ENCODE measurements at places on chromosomes 1 and 21.
A peak's percentile ranks its signal among the peaks of the same experiment; 100 is the strongest.

- DNase-seq, result no peak
These were observed 93.9 kb upstream of the BEND5 start for GRCh38 chr1:48870596-48870995.

DNA sequence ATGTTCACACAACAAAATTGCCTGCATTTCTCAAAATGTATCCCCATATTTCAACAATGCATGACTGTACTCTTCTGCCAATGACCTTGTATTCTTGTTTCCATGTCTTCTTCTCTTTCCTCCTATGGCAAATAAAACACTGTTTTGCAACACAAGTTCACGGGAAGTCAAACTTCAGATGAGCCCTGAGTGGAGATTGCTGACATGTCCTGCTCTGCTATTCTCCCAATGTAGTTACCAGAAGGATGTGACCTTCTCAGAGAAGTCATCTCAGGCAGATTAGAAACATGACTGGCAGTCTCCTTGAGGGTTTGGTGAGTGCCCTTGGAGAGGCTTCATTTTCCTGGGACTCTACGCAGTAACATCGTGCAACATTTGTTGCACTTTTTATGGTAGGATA, 15.6 kb downstream of the FCGR2B start:
- no peak for DNase-seq

GRCh38 chr1:228798548-228798947, 63.3 kb downstream of the RHOU start:
- no peak for DNase-seq

- no peak for DNase-seq
These were observed 2.0 kb downstream of the RPRD2 start for GRCh38 chr1:150365941-150366340.

DNA sequence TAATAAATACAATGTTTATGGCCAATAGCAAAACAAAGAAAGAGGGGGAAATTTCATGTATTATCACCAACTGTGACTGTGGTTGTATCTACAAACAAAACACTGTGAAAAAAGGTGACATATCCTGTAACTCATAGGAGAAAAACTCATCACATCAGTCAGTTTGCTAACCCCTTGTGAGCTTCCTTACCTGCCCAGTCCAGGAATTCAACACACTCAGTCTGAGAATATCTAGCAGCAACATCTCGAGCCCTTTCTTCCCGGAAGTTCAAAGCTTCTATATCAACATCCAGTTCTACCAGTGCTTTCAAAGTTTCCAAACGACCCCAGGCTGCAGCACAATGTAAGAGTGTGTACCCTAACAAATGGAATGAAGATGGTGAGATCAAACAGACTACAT, 11.5 kb downstream of the TEX50 start:
- DNase-seq, result no peak

GRCh38 chr1:177355575-177355974, 184.8 kb downstream of the BRINP2 start:
- no peak for DNase-seq

DNA sequence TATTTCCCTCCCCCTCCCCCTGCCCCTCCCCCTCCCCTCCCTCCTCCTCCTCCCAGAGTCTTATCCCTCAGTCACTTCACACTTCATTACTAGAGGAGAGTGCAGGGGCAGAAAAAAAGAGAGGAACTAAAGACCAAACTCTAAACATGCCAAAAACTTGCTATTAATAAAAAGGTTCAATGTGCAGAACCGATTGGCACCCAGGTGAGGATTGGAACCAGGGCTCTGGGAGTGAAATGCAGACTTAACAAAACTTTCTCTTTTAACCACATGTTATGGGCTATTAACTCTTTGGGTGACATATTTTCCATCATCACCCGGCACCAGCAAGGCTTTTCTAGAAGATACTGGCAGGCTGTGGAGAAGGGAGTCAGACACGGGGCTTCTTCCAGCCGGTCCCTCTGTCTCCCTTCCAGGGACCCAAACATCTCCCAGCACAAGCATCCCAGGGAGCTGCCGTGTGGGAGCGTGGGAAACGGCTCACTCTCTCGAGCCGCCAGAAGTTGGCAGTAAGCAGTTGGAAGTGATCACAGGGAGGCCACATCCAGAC, 13.6 kb downstream of the NID1 start:
- no peak for DNase-seq

DNA sequence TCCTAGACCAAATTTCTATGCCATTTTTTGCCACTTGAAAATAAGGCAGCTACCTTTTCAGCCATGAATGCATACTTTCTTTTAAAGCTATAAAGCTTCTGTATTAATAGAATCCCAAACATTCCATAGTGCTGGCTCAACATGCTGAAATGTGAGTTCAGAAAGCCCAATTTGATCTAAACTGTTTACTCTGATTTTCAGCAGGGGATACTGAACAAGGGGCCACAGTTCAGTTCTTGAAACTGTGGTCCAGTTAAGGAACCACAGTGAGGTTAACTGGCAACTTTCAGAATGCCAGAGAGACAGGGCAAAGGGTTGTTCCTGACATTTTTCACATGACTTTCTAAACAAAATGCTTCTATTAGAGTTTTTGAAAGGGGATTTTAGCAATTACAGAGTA, 85.7 kb upstream of the COL11A1 start:
- no peak for DNase-seq

GRCh38 chr1:160618763-160619274, 28.0 kb downstream of the SLAMF1 start:
- DNase-seq, result no peak

- DNase-seq, result peak; percentile 36
These were observed 75.8 kb downstream of the RHOU start for GRCh38 chr1:228810878-228811711.

GRCh38 chr1:221170171-221170570, 290.9 kb downstream of the HLX start:
- no peak for DNase-seq

DNA sequence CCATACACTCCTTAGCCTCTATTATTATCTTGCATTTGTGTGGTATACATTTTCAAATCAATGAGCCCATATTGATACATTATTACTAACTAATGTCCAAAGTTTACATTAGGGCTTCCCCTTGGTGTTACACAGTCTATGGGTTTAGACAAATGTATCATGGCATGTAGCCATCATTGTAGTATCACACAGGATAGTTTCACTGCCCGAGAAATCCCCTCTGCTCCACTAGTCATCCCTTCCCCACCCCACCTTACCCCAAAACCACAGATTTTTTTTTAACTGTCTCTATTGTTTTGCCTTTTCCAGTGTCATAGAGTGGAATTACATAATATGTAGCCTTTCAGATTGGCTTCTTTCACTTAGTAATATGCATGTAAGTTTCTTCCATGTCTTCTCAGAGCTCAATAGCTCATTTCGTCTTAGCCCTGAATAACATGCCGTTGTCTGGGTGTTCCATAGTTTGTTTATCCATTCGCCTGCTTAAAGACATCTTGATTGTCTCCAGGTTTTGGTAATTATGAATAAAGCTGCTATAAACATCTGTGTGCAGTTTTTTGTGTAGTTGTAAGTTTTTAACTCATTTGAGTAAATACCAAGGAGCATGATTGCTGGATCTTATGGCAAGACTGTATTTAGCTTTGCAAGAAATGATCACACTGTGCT, 86.4 kb upstream of the LYST start:
- DNase-seq, result no peak

- no peak for DNase-seq
These were observed 87.4 kb downstream of the GREM2 start for GRCh38 chr1:240524356-240525069.

- DNase-seq, result no peak
These were observed 5.3 kb upstream of the GNPAT start for GRCh38 chr1:231235526-231236207.

DNA sequence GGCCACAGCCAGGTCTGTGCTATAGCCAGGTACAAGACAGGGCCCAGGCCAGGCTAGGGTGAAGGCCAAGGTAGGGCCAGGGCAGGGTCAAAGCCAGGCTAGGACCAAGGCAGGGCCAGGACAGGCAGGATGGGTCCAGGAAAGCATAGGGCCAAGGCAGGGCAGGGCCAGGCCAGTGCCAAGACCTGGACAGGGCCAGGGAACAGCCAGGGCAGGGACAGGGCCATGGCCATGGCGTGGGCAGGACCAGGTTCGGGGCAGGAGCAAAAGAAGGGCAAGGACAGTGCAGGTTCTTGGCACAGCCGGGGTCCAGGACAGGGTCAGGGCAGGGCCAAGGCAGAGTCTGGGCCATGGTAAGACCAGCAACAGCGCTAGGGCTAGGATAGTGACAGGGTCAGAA, 153.4 kb downstream of the LIPI start:
- no peak for DNase-seq

DNA sequence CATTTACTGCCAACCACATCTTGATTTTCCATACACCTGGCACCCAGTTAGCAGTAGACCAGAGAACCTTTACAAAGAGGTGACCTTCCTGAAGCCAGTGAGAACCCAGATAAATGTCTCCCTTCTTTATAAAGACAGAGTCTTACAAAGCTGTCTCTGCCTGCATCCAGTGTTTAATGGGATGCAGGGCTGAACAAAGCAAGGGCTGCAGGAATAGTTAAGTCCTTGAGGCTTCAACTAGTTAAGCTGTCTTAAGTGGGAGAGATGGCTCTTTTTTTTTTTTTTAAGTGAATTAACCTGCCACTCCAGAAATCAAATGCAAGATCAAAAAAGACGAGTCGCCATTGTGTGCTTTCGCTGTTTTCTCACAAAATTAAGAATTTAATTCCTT, 1.5 kb downstream of the AHCYL1 start:
- no peak for DNase-seq

Data from spinal cord (tissue), 10 donors.